ENCODE measurements at places on chromosomes 12 and 14.

DNA sequence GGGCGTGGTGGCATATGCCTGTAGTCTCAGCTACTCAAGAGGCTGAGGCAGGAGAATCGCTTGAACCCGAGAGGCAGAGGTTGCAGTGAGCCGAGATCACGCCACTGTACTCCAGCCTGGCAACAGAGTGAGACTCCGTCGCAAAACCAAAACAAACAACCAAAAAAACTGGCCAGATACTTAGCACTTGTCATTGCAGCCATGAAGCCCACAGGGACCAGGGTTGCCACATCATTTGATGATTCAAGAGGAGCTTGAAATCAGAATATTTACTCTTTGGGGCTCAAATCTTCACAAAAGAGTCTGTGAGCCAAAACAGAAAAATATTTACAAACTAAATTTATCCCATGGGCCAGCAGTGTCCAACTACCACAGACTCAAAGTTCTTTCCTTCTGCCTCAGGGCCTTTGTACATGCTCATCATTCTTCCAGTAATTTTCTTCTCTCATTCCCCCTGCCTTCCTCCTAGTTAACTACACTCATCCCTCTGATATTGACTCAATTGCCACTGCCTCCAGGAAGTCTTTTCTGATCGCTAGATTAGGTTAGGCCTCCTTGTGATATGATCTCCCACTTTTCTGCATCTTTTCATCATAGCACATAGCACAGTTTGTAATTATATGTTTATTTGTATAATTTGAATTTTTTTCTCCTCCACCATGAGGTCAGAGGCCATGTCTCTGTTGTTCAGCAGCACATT is 130.8 kb upstream of the PLEKHG7 start:
- DNase-seq = no peak

GRCh38 chr14:89146274-89146673 is 270.8 kb downstream of the FOXN3 start:
- DNase-seq = no peak

DNA sequence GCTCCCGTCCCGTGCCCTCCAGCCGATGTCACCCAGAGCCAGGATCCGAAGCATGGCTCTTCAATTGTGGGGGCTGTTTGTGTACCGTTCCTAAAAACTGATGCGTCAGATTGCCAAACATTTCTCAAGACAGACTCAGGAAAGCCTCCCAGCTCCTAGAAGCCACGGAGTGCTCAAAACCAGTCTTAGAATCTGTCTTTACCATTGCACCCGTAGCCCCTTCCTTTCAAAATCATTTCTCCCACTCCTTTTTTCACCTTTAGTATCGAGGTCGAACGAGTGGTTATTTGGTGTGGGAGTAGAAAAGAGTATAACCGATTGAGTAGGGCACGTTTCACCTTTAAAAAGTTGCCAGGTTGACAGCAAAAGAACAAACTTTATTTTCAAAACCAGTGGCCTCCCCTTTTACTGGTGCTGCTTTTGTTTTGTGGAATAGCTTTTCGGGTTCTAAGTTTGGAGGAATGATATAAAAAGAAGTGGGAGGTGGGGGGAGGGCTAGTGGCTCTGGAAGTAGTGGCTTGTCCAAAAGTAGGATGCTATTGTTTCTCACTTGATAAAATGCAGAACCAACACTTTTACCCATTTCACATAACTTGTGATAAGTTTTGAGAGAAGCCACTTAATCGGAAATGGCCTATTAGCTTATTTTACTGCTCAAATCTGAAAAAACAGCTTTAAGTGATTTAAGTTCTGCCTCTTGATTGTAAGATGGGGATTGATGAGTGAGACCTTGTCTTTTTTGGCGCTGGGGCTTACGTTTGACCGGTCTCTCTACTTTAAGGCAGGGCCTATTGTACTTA is 803 bp downstream of the STK38L start:
- DNase-seq = no peak

DNA sequence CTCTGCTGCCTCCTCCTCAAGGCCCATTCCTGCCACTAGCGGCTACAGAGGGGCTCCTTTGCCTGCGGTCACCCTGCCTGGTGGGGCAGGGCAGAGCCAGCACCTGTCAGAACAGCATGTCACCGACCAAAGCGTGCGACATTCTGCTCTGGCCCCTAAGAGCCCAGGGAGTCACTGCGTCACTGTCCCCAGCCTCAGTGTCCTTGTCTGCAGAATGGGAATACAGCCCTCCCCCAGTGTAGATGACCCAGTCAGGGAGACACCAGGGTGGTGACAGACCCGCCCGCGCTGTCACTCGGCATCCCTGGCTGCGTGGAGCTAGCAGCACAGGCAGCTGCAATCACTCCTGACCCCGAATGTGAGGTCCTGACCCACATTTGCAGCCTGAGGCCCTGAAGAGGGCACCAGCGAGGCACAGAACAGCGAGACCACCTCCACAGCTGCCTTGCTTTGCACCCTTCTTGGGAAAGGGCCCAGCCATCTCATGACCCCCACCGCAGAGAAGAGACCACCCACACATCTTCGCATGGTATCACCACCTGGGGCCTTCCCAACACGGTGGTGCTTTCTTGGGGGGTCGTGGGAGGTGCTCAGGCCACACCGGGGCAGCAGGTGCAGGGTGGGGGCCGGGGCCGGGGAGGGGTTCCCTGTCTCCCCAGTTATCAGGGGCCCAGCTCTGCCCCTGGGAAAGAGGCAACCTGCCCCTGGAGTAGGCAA is 2.5 kb downstream of the AHNAK2 start:
- DNase-seq = no peak

DNA sequence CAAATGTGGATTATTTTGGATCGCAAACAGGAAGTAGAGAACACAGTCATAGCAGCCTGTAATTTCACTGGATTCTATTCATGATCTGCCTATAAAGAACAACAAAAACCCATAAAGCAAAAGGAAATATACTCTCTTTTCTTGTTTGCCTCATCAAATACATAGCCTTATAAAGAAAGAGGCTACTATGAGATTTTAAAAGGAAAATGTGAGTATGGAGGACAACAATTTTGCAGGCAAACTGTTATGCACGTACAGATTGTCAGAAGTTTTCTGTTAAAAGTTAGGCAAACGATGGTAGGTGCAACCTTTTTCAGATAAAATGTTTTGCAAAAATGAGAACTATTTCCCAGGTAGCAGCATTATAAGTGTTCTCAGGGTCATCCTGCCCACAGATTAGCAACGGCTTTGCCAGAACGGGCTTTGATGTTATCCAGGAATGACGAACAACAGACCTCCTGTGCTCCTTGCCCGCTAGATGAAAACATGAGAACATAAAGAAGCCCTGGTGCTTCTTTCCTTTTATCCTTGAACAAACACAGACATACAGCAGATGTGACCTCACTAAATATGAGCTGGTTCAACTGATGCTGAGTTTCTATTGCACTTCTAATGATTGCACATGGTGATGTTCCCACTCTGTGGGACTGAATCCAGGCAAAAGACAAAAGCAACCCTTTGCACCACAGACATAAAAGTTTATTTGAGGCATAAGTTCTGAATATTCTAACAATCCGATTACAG is 88.1 kb downstream of the ITPR2 start:
- no peak for DNase-seq

GRCh38 chr12:114381177-114381576 is 24.8 kb downstream of the TBX5 start:
- DNase-seq = no peak

DNA sequence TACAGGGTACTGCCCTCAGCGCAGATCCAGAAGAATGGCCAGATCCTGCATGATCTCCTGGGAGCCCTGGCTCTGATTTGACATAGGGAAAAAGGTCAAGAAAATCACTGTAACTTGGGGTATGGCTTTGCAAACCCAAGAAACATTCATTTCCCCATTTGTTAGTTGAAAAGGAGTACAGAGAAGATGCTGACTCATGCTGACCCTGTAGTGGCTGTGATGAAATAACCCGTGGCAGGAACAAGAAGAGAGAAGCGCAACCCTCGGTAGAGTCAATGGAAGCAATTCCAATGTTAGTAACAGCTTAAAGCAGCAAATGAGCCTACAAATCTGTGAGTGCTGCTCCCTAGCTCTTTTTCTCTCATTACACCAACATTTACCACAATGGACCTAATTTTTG is 281.6 kb upstream of the NPAS3 start:
- no peak for DNase-seq

DNA sequence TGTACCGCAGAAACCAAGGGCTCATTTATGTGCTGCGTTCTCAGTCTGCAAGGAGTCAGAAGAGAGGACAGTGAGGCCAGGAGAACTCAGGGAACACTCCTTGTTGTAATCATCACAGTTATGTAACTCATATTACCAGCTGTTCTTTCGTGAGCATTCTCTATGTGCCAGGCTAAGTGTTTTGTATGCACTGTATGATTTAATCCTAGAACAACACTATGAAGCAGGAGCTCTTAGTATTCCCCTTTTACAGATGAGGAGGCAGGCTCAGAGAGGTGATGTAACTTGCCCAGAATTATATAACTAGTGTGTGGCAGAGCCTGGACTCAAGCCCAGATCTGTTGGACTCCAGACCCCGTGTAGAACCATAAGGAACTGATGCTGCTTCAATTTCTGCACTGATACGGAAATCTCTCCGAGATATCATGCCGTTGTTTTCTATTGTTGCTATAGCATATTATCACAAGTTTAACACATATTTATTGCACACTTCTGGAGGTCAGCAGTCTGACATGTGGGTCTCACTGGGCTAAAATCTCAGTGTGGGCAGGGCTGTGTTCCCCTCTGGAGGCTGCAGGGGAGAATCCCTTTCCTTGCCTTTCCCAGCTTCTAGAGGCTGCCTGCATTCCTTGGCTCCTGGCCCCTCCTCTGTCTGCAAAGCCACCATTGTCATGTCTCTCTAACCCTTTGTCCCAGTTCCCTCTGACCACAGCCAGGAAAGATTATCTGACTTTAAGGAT is 16.3 kb upstream of the CD9 start:
- no peak for DNase-seq

DNA sequence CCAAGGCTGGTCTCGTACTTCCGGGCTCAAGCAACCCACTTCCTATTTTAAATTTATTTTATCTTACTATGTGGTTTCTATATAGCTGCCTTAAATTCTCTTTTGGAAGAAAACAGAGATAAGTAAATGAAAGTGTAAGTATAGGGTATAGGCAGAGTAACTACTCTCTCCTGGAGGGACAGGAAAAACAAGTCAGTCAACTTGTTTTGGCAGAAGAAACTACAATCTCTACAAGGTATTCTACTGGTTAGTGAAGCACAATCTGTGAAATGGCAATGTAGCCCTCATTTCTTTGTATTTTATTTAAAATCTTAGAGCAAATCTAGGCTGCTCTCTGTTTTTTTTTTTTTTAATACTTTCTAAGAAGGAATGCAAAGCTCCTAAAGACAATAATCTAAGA is 55.4 kb downstream of the UBR7 start:
- no peak for DNase-seq

DNA sequence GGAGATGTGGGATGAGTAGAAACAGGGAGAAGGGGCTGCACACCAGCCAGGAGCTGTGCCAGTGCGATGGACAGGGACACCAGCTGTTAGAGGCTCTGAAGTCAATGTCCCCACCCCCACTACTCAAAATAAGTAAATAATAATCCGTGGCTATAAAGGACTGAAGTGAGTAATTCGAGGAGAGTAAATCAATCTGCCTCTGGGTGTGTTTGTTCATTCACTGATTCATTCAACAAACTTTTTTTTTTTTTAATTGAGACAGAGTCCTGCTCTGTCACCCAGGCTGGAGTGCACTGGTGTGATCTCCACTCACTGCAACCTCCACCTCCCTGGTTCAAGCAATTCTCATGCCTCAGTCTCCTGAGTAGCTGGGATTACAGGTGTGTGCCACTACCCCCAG is 363.6 kb downstream of the TMEM132D start:
- no peak for DNase-seq

DNA sequence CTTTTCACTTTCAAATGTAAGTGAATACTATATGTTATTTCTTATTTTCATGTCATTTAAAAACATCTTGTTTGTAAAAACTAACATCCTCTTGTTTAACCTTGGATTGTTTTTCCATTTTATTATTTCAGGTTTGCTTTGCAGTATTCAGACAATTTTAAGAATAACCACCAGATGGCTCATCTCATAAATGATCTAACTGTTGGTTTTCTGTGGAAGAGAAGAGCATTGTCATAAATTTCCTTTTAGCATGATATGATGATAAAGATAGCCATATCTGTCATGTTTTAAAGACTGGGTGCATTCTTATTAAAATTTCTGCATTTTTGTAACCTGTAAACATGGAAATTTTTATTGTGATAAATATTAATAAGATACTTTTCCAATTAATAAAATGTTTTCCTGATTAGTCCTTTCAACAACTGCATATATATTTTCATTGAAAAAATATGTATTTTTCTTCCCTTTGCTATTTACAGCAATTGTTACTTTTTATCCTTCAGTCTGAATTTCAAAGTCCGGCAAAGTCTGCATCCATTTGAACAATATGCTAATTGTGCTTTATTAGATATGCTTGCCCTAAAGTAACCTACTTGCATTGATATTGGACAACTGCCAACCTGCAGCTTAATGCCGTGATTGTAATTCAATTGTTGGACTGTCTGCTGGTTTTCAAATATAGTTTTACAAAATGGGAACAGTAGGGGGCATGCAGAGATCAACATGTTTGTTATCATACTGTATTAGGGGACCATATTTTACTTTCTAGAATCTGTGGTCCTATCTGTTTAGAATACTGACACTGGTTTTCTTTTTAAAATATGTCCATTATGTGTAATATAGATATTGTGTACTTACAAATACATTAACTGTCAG is 163.4 kb downstream of the GARIN6 start:
- no peak for DNase-seq

- DNase-seq = no peak
Observed at GRCh38 chr12:90407841-90408240, 547.1 kb downstream of the CCER1 start.

- no peak for DNase-seq
Observed at GRCh38 chr12:22722779-22723178, 97.8 kb downstream of the ETNK1 start.

Data from activated naive CD8-positive, alpha-beta T cell treated with anti-CD3 and anti-CD28 coated beads, Interleukin-2, amount 10 ng/mL, durations not matched to agents 7 days and 5 days (primary cell).